Sigmoid colon (tissue), 7 donors: ENCODE measurements at places on chromosomes 2 and 18.

DNA sequence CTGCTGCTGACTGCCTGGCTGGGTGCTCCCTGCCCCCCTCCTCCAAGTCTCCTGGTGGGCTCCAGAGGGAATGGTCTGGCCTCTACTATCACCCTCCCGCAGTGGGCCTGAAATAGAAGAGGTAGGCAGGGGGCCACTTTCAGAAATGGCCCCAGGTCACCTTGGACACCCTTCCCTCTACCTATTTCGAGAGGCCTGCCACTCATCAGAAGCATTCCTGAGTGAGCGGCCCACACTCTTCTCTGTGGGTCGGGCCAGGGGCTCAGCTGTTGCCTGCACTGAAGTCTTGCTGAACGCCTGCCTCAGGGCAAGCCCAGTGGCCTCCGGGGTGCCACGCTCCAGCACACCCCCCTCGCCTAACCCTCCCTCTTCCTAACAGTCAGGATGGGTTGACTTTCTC lies 124.9 kb downstream of the TNS1 start:
- no peak for DNase-seq

GRCh38 chr18:75341897-75342296 lies 85.6 kb downstream of the SMIM21 start:
- no peak for DNase-seq

DNA sequence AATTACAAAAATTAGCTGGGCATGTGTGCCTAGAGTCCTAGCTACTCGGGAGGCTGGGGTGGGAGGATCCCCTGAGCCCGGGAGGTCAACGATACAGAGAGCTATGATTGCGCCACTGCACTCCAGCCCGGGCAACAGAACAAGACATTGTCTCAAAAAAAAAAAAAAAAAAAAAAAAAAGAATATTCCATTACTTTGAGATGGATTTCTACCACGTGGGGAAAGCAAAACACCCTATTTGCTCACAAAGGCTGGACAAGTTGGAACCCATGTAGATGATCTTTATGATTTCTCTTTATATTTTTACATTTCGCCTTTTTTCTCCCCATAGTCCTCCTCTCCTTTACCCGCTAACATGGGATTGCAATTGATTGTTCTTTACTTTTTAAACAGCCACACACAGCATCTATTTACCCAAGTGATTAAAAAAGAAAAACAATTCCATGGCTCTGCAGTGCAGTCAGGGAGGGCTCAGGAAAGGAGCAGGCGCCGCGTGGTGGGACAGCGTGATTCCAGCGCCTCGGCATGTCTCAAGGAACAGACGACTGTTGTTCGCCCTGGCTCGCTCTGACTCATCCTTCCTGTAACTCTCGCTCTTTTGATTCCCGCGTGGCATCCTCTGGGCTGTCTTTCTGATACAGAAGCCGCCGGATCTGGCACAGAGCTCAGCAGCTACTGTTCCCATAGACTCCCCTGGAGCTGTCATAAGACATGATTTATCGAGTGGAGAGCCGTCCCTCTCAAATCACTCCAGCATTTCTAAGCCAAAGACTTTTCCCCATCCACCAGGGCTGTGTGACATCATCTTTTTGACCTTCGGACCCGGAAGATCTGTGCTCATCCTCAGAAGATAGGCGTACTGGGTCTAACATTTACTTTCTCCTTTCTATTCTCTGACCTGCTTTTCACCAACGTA lies 230.4 kb upstream of the AGAP1 start:
- DNase-seq = peak; percentile 90

DNA sequence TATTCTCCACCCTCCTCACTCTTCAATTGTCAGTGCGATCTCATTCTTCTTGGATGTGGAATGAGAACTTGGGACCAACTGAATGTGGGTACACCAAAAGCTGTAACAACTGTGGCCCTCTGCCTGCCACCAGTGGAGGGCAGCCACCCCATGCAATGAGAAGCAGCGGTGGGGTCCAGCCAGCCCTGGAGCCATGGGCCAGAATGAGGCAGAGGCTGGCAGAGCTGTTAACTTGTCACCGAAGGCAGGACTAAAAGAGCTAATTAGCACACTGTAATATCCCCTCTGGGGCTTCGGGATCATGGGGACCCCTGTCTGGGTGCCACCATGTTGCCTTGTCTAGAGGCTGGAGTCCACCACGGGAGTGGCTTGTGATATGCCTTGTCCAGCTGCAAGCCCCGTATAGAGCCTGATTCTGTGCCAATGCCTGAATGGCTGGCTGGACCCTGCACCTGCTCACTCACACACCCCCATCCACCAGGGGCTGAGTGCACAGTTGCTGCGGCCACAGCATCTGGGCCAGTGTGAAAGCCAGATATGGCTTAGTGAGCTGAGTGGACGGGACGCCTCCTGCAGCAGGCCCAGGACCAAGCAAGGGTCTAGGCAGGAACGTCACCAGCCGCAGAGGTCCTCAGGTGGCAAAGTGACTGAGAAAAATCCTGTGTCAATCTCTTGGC lies 680.5 kb downstream of the DSC3 start:
- DNase-seq = no peak

- no peak for DNase-seq
These were observed 770 bp downstream of the ZNF396 start for GRCh38 chr18:35376393-35376741.

GRCh38 chr2:157319795-157320194 lies 5.8 kb downstream of the ERMN start:
- DNase-seq = no peak

GRCh38 chr2:133927894-133928293 lies 326.0 kb upstream of the MGAT5 start:
- DNase-seq = no peak

DNA sequence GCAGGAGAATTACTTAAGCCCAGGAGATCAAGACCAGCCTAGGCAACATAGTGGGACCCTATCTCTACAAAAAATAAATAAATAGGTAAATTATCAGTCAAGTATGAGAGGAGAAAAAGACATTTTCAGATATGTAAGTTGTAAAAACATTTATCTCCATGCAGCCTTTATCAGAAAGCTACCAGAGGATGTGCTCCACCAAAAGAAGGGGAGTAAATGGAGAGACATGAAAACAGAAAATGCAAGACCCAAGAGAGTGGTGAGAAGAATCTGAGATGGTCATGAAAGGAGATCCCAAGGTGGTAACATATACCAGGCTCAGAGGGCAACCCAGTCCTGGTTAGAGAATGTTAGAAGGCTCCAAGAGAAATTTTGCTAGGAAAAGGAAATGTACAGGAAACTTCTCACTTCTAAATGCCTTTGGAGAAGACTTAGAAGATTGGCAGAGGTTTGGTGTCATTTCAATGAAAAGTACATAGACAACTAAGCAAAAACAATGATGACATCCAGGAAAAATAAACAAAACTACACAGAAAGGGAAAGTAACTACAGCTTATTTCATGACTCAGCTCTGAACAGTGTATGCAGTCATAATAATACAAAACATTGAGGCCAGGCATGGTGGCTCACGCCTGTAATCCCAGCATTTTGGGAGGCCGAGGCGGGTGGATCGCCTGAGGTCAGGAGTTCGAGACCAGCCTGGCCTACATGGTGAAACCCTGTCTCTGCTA lies 19.5 kb downstream of the CIB4 start:
- no peak for DNase-seq

- DNase-seq = no peak
These were observed 58.1 kb upstream of the MCFD2 start for GRCh38 chr2:46973673-46974072.

DNA sequence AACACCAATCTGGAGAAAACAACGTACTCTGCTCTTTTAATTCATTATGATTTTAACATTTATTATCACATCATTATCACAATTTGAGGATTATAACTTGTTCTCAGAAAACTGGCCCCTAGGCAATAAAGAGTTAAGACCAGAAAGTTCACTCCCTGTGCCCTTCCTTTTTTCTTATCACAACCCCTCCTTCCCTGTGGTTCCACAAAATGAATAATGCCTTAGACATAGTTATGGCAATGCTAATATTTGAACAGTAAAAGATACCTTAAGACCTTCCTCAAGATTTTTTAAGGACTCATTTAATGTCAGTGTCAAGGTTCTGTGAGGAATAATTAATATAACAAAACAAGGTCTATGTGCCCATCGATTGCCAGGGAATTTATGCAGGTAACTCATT lies 596.2 kb downstream of the ARHGAP15 start:
- no peak for DNase-seq

DNA sequence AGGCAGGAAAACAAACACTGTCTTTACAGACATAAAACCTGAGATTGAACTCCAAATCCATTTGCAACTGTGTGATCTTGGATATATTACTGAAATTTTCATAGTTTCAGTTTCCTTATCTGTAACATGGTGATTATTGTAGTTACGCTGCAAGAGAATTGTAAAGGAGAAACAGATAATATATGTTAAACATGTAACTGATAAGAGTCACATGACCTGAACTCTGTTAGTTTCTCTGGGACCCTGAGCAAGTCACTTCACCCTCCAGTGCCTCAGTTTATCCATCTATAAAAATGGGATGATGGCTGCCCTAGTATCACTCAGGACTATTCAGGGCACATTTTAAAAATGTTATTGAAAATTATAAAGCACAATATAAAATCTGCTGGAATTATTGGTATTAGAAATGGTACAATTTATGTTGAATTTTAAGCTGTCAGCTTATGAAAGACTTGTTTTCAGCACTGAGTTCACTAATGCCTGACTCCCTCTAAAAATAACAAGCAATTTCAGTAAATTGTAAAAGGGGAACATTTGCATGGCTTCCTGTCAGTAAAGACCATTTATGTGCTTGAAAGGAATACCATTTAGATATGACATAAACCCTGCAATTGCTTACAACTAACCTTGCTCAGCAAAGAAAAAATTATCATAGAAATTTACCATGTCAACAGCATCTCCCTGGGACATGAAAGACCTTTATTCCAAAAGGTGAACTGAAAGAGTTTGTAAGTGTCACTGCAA lies 393.5 kb downstream of the RAD51AP2 start:
- DNase-seq = no peak

DNA sequence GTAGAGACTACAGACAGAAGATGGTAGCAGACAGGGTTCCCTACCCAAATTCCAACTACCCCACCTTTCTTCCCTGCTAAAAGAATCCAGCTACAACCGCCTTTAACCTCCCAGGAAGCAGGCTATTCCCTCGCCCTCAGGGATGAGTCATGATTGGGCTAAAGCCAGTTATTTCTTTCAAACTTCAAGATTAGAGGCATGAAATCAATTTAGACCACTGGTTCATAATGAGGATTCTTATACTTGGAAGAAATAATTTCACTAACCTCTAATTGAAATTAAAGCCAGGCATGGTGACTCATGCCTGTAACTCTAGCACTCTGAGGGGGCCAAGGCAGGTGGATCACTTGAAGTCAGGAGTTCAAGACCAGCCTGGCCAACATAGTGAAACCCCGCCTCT lies 20.0 kb downstream of the TRIP12 start:
- DNase-seq = no peak

DNA sequence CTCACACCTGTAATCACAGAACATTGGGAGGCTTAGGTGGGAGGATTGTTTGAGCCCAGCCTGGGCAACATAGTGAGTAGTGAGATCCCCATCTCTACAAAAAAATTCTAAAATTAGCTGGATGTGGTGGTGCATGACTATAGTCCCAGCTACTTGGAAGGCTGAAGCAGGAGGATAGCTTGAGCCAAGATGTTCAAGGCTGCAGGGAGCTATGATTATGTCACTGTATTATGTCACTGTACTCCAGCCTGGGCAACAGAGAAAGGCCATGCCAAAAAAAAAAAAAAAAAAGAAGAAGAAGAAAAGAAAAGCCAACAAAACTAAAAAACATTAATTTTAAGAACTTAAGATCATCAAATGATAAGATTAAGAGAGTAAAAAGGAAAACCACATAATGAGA lies 17.4 kb upstream of the NCOA1 start:
- DNase-seq = no peak

GRCh38 chr2:46980366-46980765 lies 64.8 kb upstream of the MCFD2 start:
- no peak for DNase-seq

DNA sequence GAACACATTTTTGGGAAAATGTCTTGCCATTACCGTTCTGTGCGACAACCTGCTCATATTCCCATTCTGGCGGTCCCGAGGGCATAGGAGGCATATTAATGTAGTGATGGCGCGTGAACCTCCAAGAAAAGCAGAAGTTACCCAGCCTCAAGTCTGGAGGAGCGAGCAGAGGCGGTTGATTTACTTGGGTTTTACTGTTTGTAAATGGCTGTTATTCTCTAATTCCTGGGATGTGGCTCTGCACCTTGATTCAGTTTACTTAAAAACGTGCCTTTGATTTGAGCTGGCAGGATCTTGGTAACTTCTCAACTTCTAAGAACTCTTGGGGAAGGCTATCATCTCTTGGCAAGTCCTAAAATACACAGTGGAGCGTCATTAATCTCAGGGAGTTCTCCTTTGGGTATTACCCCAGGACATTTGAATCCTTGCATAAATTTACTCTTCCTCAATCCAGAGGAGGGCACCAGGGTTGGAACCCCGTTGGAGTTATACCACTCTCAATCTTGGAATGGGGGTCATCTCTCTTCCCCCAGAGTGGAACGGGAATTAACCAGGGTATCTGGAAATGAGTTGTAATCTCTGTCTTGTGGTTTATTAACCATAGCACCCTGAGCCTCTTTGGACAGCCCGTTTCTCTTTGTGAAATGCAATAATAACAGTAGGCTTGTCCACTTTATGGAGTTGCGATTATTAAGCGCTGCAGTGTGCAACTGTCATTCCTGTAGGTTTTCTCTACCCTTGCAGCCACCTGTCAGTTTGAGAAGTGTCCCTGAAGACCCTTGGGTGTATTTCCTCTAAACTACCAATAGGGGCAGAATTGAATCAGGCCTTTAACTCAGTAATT lies 2.1 kb downstream of the HK2 start:
- no peak for DNase-seq

DNA sequence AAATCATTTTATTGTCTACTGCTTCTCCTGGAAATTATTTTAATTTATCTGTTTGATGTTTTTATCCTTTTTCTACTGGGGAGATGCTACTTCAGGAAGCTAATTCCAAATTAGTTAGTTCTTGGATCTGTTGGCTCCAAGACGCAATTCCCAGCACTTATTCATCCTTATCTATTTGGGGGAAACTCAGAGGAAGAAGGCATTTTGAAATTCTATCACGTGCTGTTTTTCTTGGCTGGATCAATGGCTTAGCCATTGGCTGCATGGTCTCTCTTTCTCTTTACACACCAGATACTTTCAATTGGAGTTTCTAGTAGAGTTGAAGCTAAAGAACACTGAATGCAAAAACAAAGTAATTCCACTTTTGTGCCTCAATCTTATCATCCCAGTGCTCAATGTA lies 98.3 kb downstream of the RAPGEF4 start:
- no peak for DNase-seq

DNA sequence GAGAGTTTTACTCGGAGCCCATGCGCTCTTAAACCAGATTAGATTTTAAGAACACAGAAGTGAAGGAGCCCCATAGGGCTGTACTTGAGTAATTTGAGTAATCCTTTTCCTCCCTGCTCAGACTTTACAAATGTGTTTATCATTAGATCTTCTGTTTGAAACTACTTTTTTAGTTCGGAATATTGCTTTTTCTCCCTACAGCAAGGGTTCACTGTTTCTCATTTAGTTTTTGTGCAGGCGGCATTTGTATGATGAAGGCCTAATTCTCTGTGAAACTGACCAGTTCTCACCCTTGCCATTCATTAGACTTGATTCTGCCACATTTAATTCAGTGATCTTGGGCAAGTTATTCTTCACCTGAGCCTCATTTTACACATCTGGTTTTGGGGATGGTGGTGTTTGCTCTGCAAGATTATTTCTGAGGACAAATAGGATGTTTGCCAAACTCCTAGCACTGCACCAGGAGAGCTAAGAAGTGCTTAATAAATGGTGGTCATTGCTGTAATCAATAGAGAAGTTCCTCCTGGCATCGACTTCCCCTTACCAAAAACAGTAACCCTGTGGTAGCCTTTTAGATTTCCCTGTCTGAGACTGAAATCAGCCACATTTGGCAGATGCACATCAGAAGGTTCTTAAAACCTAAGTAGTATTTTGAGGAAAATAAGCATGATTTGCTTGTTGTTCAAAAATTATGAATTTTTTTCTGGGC lies 2.2 kb downstream of the B3GNT2 start:
- DNase-seq = no peak
